ENCODE measurements at places on chromosomes 4 and X.

GRCh38 chr4:121209171-121209570, 45.0 kb upstream of the TNIP3 start:
- no peak for DNase-seq

GRCh38 chrX:8245411-8245810, 74.3 kb upstream of the VCX2 start:
- no peak for DNase-seq

DNA sequence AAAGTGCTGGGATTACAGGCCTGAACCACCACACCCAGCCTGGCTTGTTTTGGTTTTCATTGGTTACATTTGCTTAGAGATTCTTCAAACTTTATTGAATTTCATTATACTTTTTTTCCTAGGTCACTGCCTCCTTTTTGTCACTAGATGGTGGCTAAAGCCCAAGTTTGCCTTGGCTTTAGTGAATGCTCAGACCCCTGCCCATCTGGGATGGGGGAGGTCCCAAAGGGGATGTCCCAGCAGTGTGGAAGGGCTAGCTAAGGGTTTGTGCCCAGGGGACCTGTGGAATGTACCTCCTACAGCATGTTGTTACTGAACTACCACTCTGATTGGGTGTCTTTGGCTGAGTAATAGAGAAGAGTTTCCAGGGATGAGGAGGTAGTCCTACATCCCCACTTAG, 58.4 kb downstream of the CEP135 start:
- DNase-seq, result no peak

DNA sequence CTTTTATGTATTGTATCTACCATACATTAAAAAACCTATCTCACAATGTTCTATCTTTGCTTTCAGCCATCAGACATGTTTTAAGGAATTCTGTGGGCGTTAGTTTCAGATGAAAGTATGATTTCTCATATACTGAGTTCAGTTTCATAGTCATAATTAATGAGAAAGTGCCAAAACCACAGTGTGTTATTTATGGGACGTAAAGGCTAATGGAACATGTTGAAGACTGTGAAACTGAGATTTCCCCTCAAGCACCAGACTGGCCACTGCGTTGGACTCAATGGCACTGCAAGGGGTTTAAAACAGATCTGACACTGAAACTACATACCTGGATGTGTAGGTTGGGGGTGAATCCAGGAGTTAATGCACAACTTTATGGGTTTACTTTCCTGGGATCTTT, 32.0 kb downstream of the F8 start:
- DNase-seq, result no peak

DNA sequence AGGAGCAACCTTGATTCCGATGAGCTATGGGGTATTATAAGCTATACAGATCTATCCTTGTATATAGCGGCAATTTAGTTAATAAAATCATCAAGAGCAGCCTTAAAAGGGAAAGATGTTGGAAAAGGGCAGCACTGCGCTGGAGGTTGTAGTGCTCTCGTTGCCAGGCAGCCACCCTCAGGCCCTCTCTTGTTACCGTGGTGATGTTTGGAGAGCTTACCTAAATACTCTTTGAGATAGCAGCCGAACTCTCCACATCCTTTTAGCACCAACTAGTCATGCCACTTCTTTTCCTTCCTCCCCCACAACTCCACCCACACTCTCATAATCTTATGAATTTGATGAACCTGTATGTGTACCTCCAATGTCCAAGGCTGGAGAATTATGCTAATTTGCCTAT, 3.8 kb upstream of the RADX start:
- peak; percentile 72 for DNase-seq

DNA sequence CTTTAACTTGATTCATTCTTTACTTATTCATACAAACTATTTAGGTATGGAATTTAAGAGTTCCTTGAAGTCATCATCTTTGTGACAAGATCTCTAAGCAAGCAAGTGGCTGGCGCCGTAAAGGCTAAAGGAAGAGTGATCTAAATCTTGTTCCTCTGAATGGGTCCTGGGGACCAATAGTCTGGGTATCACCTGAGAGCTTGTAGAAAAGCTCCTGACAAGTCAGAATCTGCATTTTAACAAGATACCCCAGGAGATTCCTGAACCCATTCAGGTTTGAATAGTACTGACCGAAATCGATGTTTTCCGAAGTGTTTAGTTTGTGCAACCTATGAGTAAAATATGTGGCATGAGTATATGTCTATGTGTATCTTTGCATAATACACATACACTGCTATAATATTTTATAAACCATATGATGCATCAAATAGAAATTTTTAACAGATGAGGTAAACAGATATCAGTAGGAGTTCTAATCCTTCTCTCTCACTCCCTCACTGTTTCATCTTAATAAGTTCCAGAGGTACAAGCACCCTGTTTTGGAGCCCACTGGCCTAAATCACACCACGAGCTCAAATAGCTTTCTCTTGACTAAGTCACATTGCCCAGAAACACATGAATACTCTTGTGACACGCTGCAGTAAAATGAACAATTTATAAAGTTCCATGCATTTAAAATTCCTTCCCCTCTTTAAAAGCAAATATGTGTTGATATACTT, 170.0 kb downstream of the RELL1 start:
- no peak for DNase-seq

- DNase-seq, result no peak
These were observed 11.3 kb downstream of the AREG start for GRCh38 chr4:74456056-74456744.

GRCh38 chr4:85210353-85210752, 243.9 kb upstream of the WDFY3 start:
- DNase-seq, result no peak

DNA sequence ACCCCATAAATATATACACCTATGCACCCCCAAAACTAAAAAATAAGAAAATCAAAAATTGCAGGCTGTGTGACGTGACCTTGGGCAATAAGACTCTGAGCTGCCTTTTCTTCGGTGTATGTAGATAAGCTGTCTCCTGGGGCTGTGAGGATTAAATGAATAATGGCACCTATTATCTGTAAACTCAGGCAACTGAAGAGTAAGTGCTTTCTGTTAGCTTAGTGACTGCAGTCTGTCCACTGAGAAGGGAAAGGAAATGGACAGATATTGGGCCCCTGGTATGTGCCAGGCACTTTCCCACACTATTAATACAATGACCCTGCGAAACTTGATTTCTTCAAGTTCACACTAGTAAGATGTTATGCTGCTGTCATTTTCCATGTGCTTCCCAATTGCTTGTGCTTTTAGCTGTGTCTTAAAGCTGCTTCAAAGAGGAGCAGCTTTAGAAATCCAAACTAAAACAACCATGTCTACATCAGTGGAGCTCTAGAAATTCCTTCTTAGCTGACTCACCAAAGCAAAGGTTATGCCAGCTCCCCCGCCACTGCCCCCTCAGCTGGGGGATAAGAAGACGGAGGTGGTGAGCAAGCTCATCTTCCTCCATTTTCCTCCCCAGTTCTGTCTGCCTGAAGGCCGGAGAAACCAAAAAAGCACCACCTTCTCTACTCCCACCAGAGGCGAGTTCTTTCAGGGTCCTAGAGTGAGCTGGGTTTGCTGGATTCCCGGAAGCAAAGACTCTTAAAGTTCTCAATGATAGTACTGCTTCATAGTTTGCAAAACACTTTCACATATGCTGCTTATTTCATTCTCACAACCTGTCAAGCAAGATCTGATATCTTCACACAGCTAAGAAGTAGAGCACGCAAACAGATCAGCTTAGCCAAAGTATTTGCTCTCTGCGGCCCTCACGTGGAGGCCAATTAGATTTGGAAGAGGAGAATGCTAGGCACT, 8.8 kb upstream of the DGAT2L6 start:
- DNase-seq, result no peak

DNA sequence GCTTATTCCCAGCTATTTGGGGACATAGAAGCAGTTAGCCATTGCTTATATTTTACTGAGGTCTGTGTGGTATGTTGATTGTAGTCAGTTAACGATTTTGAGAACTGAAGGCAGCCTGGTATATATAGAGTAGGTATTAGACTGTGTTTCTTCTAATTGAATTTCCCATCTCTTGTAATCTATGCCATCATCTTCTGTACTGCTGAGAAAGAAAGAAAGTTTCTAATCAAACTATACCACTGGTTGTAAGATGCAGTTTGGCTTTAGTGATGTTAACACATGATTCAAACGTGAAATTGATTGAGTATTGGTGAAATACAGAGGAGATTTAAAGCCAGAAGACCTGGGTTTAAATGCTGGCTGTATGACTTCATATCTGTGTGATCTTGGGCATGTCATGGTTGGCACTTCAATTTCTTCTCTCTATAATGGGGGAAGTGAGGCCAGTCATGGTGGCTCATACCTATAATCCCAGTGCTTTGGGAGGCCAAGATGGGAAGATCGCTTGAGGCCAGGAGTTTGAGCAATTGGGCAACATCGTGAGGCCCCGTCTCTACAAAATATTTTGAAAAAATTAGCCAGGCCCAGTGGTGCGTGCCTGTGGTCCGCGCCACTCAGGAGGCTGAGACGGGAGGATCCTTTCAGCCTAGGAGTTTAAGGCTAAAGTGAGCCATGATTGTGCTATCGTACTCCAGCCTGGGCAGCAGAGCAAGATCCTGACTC, 11.6 kb downstream of the HTT start:
- no peak for DNase-seq

DNA sequence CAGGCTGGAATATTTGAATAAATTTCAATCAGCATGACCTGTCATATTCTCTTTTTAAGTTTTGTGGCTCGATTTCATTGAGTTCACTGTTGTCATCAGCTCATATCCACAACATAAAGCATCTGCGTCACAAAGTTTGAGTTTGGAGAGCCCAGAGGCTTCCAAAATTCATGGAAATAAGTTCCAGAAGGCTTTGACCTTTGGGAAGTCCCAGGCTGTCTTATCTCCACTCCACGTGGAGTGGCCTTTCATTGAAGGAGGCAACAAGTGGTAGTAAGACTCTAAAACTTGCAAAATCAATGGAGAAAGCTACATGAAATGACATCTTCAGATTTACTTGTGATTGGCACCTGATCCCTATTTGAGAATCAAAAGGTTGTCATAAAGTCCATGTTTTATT, 54.1 kb upstream of the UNC5C start:
- no peak for DNase-seq

GRCh38 chrX:32281853-32282252, 929.5 kb downstream of the DMD start:
- DNase-seq, result no peak

GRCh38 chr4:185831125-185831815, 19.3 kb upstream of the SORBS2 start:
- no peak for DNase-seq

- DNase-seq, result no peak
These were observed 62.8 kb downstream of the FAM193A start for GRCh38 chr4:2599304-2599654.

GRCh38 chrX:15956681-15957080, 102.1 kb upstream of the AP1S2 start:
- DNase-seq, result no peak

GRCh38 chr4:5711479-5712184, 631 bp downstream of the EVC start:
- DNase-seq, result no peak

DNA sequence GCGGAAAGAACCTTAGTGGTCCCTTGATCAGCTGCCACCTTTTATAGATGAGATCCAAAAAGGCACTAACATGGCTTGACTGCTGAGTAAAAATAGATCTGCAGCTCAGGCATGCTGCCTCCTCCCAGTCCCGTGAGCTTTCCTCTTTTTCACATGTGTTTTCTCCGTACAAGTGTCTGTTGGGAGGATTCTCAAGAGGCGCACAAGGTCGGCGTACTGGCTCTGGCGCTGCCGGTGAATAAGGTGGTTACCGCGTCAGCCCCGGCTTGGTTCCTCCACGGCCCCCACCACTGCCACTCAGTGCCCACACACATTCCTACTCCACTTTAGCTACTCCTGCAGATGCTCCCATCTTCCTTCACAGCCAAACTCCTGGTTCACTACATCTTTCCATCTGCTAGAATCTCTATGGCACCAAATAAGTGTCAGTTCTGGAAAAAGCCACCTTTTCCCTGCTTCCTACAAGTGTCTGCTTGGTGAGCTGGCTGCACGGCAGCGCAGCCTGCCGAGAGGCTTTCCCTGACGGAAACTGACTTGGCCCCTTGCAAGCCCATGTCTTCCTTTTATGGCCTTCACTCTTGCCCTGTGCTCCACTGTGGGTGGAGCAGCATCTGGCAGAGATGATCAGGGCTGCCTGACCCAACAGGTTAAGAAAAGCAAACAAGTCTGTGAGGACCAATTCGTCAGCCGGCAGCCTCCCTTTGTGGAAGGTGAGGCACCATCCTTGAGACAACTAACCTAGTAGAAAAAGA, 99.8 kb downstream of the KLHL8 start:
- no peak for DNase-seq

DNA sequence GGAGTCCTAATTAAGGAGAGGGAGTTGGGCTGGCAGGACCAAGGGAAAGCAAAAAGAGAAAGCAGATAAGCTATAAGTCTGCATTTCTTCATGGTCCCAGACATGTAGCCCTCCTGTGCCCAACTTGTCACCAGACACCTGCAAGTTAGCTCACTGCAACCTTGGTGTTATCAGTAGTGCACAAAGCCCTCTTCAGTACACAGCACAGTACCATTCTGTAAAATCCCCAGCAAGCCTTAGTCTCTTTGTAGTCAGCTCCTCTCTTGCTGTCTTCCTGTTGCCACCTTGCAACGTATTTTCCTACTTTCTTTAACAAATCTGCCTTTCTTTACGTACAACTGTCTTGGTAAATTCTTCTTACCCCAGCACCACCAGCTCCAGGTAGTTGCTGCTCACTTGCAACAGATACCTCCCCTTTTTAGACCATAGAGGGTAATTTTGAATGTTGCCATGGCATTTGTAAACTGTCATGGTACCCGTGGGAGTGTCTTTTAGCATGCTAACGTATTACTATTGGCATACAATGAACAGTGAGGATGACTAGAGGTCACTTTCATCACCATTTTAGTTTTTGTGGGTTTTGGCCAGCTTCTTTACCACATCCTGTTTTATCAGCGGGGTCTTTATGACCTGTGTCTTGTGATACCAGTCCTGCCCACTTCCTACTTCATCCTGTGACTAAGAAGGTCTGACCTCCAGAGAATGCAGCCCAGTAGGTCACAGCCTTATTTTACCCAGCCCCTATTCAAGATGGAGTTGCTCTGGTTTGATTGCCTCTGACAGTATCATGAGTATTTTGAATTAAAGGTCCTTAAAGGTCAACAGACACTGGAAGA, 28.3 kb upstream of the AP1S2 start:
- DNase-seq, result no peak

- DNase-seq, result no peak
These were observed 608.1 kb upstream of the AADAT start for GRCh38 chr4:170697845-170698244.
